IPS DF 6.9 (cell line): ENCODE measurements at places on chromosomes 11 and 22.

DNA sequence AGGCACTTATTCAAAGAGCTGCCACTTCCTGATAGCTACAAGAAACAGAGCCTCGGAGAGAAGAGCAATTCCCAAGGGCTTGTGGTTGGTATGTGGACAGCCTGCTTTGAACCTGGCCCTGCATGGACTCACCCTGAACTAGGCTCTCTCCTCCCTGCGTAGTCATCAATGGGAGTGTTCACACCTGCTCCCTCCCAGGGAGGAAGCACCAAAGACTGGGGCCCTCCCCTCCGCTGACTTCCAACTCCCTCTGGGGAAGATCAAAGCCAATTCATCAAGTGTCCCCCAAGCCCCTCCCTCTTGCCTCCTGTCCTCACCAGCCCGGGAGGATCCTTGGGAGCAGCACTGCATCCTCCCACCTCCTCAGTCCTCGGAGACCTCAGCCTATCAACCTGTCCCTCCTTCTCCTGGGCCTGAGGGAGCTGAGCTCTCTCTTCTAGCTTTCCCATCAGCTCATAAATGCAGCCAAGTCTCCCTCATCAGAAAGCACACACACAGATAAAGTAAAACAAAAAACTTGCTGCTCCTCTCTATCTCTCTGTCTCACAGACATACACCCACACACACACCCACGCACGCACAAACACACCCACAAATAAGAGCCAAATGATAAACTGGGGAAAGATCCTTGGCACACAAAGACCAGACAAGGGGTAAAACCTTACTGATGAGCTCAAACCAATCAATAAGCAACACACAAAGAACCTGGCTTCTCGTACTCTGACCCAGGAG is 3.3 kb downstream of the A4GALT start:
- no peak for DNase-seq

DNA sequence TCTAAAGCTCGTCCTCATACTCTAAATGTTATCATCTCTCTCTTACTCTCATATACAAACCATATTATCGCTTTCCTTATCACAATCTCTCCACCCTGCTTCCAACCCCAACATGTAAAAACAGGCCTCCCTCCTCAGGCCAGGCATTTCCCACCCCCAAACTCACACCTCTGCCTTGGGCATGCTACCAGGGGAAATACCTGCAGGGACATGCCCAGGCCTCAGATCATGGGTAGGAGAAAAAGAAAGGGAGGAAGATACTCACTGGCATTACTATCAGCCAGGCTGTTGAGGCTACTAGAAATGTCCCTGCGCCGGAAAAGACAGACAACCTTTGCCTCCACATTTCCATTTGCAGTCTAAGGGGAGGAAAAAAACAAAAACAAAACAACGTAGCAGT is 1.8 kb downstream of the MTA2 start:
- DNase-seq: no peak

DNA sequence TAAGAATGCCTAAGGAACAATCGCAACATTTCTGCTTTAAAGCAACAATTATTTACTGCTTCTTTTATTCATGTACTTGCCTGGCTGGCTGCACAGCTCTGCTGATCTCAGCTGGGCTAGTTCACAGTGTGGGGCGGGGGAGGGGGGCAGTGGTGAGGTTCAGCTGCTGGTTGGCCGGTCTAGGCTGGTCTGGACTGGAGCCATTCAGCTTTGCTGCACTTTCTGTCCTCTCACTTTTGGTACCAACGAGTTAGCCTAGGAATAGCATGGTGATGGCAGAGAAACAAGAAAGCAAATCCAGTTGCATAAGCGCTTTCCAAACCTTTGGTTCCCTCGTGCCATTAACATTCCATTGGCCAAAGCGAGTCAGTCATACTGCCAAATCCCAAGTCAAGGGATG is 16.0 kb upstream of the MIF start:
- no peak for DNase-seq

DNA sequence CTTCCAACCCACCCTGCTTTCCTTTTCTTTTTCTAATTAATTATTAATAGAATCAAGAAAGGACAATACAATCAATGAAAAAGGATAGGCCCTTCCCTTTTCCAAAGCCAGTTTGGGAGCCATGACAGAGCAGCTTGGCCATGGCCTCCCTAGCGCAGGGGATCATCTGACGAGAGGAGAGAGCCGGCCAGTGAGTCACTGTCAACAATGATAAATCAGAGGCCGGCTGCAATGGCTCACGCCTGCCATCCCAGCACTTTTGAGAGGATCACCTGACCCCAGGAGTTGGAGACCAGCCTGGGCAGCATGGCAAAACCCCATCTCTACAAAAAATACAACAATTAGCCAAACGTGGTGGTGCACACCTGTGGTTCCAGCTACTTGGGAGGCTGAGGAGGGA is 27.5 kb upstream of the KRTAP5-7 start:
- no peak for DNase-seq

- no peak for DNase-seq
These were observed 135.8 kb downstream of the TEAD1 start for GRCh38 chr11:12809864-12810567.

DNA sequence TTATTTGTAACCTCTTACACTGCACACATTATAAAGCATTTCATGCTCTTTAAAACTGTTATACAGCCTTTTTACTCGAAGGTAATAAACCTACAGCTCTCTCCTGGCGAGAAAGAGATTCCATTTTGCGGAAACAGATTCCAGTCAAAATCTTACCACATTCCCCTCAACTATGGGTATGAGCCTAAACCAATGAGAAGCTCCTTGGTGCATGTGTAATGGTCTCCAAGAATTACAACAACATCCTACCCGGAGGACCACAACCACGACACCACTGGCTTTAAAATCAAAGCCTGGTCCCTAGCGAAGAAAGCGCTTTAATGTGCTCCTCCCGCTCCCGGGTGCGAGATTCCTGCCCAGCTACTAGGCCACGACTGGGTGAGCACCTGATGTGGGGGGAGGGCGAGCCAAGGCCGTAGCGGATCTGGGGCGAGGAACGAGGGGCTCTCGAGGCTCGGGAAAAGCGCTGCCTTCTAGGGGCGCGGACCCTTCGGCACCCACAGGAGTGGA is 821 bp downstream of the CELF1 start:
- no peak for DNase-seq

DNA sequence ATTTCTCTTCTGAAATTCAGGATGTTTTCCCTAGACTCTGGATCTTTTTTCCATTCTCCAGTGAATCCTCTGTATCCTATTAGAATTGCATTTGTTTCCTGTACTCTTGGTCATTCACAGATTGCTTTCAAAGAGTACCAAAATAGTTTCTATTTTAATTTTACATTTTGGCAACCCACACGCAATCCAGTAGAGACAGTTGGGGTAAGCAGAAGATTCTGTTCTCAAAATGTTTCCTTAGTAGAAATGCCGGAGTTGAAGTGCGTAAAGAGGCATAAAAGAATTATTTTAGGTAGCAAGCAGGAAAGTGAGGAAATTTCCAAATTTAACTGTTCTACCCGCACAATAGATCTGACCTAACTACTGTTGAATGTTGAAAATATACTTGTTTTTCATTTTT is 842.4 kb downstream of the LUZP2 start:
- DNase-seq: no peak

DNA sequence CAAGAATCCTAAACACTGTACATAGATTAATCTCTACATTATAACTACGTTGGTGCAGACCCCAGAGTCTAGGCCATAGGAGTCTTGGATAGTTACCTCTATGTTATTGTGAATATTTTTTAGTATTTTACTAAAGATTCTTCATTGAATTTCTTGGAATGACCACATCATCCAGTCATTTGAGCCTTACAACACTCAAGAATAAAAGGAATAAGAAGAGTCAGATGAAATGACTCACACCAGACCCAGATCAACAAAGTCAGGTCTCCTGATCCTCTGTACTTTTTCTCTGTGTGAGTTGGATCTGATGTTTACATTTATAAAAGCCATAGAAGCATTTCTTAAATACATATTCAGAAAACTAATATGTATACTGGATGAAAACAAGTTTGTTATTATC is 179.2 kb upstream of the ARHGAP20 start:
- no peak for DNase-seq

GRCh38 chr11:61534025-61534932 is 25.7 kb downstream of the LRRC10B start:
- no peak for DNase-seq

GRCh38 chr11:59810911-59811259 is 307 bp upstream of the MRPL16 start:
- no peak for DNase-seq

- no peak for DNase-seq
These were observed 21.5 kb downstream of the SHANK3 start for GRCh38 chr22:50694099-50694605.
